ENCODE measurements at places on chromosomes 13 and 19. TPM values are rescaled to one million over a fixed set of nuclear protein-coding genes. Genes with fewer than 3 reads are reported as not detected.

Gene PIH1D1
- 176 TPM for total RNA-seq

Gene ZFP82
- 6.7 TPM for total RNA-seq

Gene BRME1
- 6.3 TPM for total RNA-seq

Gene COL5A3
- total RNA-seq, result 0.40 TPM

Gene HIPK4
- not detected for total RNA-seq

Gene MAP3K10
- total RNA-seq, result 19.7 TPM

DNA sequence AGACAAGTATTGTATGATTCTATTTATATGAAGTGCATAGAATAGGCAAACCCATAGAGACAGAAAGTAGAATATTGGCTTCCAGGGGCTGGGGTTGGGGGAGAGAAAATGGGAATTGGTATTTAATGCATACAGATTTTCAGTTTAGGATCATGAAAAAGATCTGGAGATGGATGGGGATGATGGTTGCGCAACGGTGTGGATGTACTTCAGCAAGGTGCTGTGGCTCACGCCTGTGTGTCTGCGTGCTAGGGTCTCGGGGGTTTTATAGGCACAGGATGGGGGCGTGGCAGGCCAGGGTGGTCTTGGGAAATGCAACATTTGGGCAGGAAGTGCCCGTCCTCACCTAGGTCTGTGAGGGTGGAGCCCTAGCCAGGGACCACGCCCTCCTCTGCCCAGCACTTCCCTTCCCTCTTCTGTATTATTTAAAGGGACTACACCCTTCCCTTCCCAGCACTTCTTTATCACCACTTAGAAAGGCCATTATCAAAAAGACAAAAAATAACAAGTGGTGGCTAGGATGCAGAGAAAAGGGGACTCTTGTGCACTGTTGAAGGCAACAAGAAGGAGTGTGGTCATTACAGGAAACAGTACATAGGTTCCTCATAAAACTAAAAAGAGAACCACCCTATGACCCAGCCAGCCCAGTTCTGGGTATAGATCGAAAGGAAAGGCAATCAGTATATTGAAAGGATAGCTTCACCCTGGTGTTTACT, 29.0 kb downstream of the LILRB4 start:
- peaks cover 10% of the 10 kb centered on the region for H3K27me3 ChIP-seq
- H3K4me3 ChIP-seq, result no peak overlapping the region
- no peak for DNase-seq

DNA sequence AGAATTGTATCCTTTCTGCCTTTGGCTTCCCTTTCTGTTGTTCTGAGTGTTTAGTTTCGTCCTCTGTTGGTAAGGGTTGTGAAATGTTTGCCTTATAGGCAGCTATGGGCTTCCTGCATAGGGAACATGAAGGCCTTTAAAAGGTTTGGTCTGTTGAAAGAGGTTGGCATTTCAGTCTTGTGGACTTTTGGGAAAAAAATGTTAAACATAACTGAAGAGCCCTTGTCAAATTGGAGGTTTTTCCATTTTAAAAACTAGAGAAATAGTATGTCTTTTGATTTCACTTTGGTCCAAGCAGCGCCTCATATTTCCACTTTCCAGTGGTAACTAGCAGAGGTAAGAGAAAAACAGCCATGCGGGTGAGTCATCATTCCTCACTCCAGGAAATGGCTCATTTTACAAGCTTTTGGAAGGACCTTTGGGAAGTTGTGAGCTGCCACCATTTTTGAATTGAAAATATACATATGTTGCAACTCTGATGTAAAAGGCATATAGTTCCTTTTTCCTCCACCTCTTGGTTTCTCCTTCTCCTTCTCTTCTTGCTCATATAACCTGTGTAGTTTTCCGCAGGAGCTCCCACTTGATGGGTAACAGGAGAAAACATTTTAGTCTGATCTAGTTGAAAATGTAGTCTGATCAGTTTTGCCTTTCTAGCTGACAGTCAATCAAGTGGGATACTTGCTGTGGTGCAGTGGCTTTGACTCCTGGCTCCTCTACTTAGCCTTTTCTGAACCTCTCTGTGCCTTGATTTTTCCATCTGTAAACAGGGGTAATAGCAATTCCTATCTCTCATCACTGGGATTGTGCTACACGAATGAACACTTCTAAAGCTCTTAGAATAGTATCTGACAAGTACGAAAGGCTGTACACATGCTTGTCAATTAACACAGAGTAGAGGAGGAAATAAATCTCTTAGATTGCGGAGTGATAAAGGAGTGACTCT, 23.0 kb downstream of the GPC6 start:
- no peak overlapping the region for H3K27ac ChIP-seq
- H3K27me3 ChIP-seq, result no peaks in the 10 kb centered on the region
- no peak overlapping the region for H3K4me3 ChIP-seq
- DNase-seq, result no peak

DNA sequence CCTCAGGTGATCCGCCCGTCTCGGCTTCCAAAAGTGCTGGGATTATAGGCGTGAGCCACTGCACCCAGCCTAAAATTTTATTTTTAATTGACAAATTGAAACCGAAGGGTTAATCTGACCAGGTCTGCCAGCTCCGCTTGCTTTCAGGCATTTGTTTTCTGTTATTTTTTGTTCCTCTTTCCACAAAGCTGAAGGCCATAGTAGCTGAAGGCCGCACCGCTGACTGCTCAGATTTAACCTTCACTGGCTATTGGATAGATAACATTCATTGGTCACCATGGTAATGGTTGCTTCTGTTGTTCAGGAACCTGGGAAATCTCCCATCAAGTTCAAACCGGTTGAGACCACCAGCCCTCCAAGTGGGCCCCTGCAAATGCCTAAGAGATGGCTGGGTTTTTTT, 124.5 kb upstream of the USP29 start:
- no peak for DNase-seq
- H3K27me3 ChIP-seq, result no peaks in the 10 kb centered on the region
- H3K4me1 ChIP-seq, result no peaks in the 10 kb centered on the region
- peaks cover 3% of the 10 kb centered on the region for H3K36me3 ChIP-seq
- no peak overlapping the region for H3K4me3 ChIP-seq
- H3K27ac ChIP-seq, result no peak overlapping the region

DNA sequence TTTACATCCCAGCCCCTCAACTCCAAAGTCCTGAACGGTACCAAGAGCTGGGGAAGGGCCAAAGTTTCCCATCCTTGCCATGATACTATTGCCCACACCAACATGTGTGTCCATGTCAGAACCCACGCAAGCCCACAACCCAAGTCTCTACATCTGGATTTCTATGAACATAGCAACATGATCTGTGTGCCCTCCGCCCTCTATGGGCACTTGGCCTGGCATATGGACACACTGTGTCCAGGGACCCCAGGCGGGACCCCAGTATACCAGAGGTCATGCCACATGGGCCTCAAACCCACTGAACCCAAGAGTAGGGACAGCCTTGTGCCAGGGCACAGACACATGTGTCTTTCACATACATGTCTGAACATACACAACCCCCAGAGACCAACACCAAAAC, 2.0 kb downstream of the LRFN1 start:
- H3K27ac ChIP-seq, result no peak overlapping the region
- no peak for DNase-seq
- H3K27me3 ChIP-seq, result peaks cover 2% of the 10 kb centered on the region
- H3K36me3 ChIP-seq, result peaks cover 7% of the 10 kb centered on the region
- peaks cover 30% of the 10 kb centered on the region for H3K4me1 ChIP-seq

GRCh38 chr13:111251646-111252445, 68.6 kb upstream of the TEX29 start:
- peaks cover 55% of the 10 kb centered on the region for H3K36me3 ChIP-seq
- no peaks in the 10 kb centered on the region for H3K27me3 ChIP-seq
- H3K4me3 ChIP-seq, result no peak overlapping the region
- DNase-seq, result no peak
- peaks cover 2% of the 10 kb centered on the region for H3K4me1 ChIP-seq

DNA sequence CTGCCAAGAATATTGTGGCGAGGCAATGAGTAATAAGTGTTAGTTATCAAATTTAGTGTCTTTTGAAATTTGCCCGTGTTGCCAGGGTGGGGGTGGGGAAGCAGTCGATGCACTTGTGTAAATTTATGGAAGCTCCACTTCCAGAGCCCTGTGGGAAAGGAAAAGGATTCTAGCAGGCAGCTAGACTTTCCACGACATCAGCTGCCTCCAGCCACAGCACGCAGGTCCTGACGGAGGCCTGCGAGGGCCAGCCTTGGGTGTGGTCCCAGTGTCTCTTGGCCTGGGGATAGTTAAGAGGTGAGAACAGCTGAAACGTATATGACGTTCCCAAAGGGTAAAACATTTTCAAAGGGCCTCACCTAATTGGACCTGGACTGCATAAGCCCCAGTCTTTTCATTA, 433.0 kb downstream of the TSHZ3 start:
- H3K4me1 ChIP-seq, result no peaks in the 10 kb centered on the region
- no peaks in the 10 kb centered on the region for H3K27me3 ChIP-seq
- no peak overlapping the region for H3K4me3 ChIP-seq
- no peak overlapping the region for H3K27ac ChIP-seq
- no peak for DNase-seq
